Fibroblast of skin of left biceps (primary cell): ENCODE measurements at places on chromosomes 2 and 18.
A peak's percentile ranks its signal among the peaks of the same experiment; 100 is the strongest.

DNA sequence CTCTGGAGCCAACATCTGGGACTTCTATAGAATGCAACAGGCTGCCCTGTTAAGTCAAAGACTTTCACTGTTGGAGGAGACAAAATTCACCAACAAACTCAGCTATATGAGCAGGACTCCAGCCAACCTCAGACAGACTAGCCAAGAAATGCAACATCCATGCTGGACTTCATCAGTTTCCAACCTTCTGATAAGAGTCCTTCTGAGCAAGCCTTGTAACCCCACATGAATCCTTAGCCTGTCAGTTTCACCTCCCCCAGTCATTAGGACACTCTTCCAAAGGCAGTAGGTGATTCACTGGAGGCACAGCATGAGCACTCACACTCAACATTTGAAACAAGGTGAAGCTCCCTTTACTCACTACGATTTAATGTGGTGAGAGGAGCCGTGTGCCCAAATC is 5.8 kb downstream of the TBC1D8 start:
- DNase-seq: no peak

- DNase-seq: no peak
These were observed 59.2 kb upstream of the ATL2 start for GRCh38 chr2:38436227-38436664.

DNA sequence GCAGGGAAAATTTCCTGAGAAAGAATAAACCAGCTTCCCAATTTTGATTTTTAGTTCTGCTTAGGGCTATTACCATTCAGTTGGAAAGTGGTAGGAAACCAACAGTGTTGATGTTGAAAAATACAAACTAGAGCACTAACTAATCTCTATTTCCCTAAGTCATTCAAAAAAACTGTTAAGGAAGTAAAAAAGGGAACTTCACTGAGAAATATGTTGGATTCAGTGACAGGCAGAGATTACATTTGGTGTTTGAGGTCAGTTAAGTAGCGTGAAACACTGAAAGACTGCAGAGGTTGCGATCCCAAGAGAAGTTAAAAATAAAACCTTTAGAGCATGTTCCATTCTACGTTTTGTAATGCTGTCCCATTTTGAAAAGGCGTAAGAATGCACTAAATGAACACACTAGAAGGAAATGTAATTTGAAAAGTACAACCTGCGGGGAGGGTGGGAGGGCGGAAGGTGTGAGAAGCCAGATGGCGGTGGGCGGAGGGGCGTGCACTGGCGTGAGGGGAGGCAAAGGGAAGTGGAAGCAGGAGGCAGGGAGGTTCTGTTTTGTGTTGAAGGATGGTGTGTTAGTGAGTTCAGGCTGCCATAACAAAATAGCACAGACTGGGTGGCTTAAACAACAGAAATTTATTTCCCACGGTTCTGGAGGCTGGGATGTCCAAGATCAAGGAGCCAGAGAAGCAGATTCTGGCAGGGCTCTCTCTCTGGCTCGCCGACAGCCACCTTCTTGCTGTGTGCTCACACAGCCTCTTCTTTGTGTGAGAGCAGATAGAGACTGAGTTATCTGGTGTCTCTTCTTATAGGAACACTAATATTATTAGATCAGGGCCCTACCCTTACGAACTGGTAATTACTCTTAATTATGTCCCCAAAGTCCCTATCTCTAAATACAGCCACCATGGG is 94.3 kb upstream of the KCTD1 start:
- no peak for DNase-seq

GRCh38 chr2:8602809-8603208 is 79.0 kb upstream of the ID2 start:
- no peak for DNase-seq

- no peak for DNase-seq
These were observed 901 bp downstream of the FEZ2 start for GRCh38 chr2:36597003-36597531.

GRCh38 chr2:53450923-53451322 is 316.7 kb upstream of the CHAC2 start:
- no peak for DNase-seq

- no peak for DNase-seq
These were observed 89.9 kb downstream of the RHOB start for GRCh38 chr2:20536619-20537422.

DNA sequence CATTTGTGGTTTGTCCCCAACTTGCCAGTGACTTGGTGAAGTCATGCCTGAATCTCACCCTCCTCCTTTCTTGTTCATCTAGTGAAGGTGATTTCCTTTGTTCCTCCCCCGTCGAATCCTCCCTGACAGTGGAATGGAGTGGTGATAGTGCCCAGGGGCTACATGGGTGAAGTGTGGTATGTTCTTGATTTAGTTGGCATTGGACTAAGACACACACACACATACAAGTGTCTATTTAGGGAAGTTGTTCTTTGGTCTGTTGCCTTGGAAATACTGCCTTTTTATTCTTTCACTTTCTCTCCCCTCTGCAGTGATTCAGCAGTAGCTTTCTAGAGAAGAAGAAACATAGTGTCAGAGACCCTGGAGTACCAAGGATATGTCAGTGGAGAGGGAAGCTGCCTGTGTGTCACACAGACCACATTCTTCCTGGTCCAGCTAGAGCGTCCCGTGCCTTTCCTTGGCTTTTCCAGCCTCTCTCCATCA is 10.9 kb downstream of the INPP4A start:
- DNase-seq: no peak

- DNase-seq: no peak
These were observed 28.3 kb upstream of the STARD7 start for GRCh38 chr2:96236882-96237281.

DNA sequence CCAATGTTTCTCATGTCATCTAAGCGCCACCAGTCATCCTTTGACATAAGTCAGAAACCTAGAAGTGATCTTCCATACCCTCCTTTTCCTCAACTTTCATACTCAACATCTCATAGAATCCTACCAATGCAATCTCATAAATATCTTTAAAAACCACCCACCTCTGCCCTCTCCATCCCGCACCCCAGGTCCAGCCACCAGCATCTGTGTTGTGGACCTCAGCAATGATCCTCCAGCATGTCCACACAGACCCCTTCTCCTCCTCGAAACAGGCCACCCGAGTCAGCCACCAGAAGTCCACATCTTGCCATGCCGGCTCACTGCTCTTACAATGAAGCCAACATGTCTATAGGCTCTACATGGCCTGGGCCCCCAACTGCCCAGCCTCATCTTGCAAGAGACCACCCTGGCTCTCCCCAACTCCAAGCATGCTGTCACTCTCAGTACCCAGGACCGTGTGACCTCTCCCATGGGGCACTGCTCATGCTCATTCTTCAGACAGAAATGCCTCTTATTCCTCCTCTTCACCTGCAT is 636.7 kb upstream of the ID2 start:
- no peak for DNase-seq

DNA sequence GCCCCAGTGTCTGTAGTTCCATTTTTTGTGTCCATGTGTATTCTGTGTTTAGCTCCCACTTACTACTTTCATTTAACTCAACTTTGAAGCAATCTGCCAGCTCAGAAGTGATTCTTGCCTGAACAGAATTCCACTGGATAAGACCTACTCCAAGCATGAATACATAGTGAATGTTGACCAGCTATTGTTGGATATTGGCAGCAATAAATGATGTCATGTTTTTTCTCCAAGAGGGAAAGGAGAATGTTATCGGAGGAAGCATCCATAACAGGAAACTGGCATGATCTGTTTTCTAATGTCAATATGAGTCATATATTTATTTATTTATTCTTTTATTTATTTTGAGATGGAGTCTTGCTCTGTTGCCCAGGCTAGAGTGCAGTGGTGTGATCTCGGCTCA is 36.8 kb upstream of the TRAPPC8 start:
- DNase-seq: no peak

GRCh38 chr2:215571689-215572088 is 135.8 kb upstream of the FN1 start:
- DNase-seq: no peak

- DNase-seq: no peak
These were observed 9.3 kb downstream of the NOSTRIN start for GRCh38 chr2:168811696-168812095.

GRCh38 chr2:1137913-1138391 is 187.3 kb downstream of the SNTG2 start:
- DNase-seq: no peak

DNA sequence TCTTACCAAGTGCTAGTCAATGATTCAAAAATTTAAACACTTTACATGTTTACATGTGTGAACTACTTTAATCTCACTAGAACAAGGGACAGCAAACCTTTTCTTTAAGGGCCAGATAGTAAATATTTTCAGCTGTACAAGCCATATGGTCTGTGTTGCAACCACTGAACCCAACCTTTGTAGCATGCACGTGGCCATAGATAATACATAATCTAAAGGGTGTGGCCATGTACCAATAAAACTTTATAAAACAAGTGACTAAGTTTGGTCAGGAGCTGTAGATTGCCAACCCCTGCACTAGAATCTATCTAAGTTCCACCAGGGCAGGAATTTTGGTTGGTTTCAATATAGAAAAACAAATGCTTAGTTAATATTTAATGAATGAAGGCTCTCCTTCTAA is 18.4 kb upstream of the SPRED2 start:
- no peak for DNase-seq

DNA sequence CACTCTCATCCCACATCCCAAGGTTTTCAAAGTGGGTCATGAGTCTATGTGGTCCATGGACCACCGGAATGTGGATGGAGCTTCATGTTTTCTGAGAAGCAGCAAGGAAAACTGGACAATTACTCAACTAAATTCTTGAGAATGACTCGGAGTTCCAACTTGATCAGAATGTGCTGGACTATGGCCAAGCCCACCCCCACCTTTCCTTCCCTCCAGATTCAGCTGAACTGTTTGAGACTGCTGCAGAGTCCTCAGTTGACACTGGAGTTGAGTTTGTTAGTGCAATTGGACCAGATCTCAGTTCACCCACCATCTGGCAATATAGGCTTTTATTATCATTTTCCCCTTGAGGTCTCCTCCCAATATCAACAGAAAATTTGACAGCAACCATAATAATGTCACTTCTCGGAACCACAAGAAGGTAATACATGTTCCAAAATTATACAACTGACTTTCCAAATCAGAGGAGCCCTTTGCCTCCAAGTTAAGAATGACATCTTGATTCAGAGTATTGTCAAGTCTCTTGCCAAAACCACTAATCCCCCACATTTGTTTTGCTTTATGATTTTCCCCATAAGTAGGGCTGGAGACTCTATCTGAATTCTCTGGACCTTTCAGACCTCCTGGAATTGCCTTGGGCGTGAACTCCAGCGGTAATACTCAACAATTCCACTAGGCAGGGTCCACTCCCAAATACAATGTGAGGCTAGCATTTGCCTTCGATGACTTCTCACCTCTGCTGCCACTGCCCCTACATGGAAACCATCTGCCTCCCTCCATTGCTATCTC is 8.8 kb downstream of the COL4A4 start:
- DNase-seq: peak; percentile 76

DNA sequence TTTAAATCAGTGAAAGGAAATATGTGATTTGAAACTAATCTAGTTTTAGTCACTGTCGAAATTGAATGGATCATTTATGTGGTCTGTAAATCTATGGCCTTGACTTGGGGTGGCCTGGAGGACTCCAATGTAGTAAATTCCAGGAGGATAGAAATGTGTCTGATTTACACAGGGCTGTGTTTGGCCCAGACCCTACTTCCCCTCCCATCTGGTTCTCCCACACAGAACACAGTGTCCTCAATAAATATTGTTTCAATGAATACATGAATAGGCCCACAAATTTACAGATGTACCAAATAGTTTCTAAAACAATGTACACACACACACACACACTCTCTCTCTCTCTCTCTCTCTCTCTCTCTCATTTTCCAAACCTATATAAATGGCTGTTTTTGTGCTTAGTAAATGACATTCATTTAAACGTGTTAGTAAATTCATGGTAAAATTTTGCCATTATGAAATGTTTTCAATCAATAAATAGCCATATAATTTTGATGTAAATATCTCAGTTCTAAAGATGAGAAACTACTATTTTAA is 1.9 kb downstream of the CCDC68 start:
- DNase-seq: no peak

DNA sequence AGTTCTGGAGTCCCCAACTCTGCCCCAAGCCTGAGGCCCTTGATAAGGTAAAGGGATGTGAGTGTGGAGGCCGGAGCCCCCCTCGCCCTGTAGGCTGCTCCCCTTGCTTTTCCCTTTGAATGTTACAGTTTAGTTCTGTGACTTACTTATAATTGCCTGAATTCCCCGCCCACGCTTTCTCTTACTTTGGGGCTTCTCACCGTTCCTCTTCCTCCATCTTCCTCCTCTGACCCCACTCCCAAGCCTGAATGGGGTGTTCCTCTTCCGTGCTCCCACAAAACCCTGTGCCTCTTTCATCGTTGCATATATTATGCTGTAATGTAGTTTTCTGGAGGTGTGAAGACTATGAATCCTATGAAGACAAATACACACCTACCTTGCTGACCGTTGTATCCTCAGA is 15.0 kb upstream of the IL1RN start:
- no peak for DNase-seq

DNA sequence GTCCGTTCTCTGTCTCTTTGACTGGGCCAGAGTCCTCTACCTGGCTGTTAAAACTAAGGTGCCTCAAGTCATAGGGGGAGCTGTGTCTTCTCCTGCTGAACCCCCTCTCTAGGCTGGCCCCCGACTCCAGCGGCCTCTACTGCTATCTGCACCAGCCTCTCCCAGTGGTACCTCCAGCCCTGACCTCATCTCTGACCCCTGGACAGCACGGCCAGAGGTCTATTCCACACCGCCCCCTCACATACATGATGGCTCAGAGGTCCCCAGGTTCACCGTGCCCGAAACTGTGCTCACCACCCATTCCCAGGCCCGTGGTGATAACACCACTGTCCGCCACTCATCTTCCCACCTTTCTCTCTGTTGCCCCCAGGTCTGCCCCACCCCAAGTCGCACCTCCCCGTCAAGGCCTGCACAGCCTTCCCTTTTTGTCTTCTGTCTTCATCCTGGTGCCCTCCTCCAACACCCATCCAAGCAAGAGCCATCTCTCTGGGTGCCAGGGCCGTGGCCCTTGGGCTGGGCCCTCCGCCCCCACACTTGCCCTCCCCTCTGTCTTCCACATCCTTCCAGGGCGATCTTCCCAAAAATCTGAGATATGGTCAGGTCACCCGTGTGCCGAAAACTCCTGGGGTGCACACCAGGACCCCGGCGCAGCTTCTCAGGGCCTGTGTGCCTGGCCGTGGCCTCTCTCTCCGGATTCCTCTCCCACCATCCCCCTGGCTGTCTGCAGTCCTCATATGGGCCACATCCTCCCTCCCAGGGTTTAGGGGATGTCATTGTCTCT is 134.4 kb upstream of the ID2 start:
- no peak for DNase-seq

DNA sequence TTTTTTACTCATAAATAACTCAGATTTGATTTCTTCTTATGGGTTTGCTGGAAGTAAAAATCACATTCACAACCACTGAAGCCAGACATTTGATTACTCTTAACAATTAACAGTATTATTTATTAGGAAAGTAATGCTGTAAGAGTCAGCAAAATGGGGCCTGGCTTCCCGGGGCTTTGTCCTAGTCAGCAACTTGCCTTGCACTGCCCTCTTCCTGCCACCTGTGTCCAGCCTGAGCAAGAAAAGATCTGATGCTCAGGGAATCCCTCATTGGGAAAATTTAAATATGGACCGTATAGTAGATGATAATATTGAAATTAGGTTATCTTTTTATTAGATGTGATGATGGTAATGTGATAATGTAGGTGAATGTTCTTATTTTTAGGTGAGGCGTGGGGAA is 30.8 kb upstream of the ACYP2 start:
- no peak for DNase-seq
